Activated CD4-positive, alpha-beta T cell treated with anti-CD3 and anti-CD28 coated beads, Interleukin-2, amount 10 ng/mL, durations not matched to agents 7 days and 5 days (primary cell): ENCODE measurements at places on chromosomes 6 and 20. TPM values are rescaled to one million over a fixed set of nuclear protein-coding genes. Genes with fewer than 3 reads are reported as not detected.

- no peak for DNase-seq
- peaks cover 4% of the 10 kb centered on the region for H3K4me1 ChIP-seq
- H3K36me3 ChIP-seq: no peaks in the 10 kb centered on the region
- H3K27ac ChIP-seq: no peak overlapping the region
- no peak overlapping the region for H3K4me3 ChIP-seq
These were observed 182.5 kb upstream of the PDE10A start for GRCh38 chr6:165845493-165845892.

The SIM1 gene
- total RNA-seq: not detected

GRCh38 chr6:109308018-109308492 is 74.2 kb downstream of the CD164 start:
- peaks cover 3% of the 10 kb centered on the region for H3K36me3 ChIP-seq
- no peak overlapping the region for H3K4me3 ChIP-seq
- peaks cover 2% of the 10 kb centered on the region for H3K27me3 ChIP-seq
- DNase-seq: no peak
- H3K27ac ChIP-seq: no peak overlapping the region
- H3K4me1 ChIP-seq: peaks cover 13% of the 10 kb centered on the region

- H3K27me3 ChIP-seq: peaks cover 9% of the 10 kb centered on the region
- no peaks in the 10 kb centered on the region for H3K36me3 ChIP-seq
- H3K27ac ChIP-seq: no peak overlapping the region
These were observed 12.1 kb upstream of the SERINC3 start for GRCh38 chr20:44533928-44534327.

GRCh38 chr6:168469521-168469920 is 28.5 kb downstream of the SMOC2 start:
- H3K27ac ChIP-seq: no peak overlapping the region
- H3K36me3 ChIP-seq: no peaks in the 10 kb centered on the region
- H3K27me3 ChIP-seq: no peaks in the 10 kb centered on the region

GRCh38 chr6:27839626-27840475 is 72.3 kb downstream of the OR2B2 start:
- peaks cover 23% of the 10 kb centered on the region for H3K4me1 ChIP-seq
- H3K4me3 ChIP-seq: no peak overlapping the region
- no peaks in the 10 kb centered on the region for H3K27me3 ChIP-seq
- H3K36me3 ChIP-seq: peaks cover 17% of the 10 kb centered on the region
- peak; percentile 56 for DNase-seq

- no peaks in the 10 kb centered on the region for H3K4me1 ChIP-seq
- DNase-seq: no peak
- H3K36me3 ChIP-seq: no peaks in the 10 kb centered on the region
- no peak overlapping the region for H3K27ac ChIP-seq
- H3K27me3 ChIP-seq: no peaks in the 10 kb centered on the region
These were observed 115.3 kb downstream of the SYNDIG1 start for GRCh38 chr20:24584538-24585356.

GRCh38 chr6:39430446-39430845 is 107.9 kb upstream of the KCNK16 start:
- no peak overlapping the region for H3K27ac ChIP-seq
- no peak for DNase-seq
- H3K4me3 ChIP-seq: no peak overlapping the region
- H3K36me3 ChIP-seq: no peaks in the 10 kb centered on the region
- H3K27me3 ChIP-seq: peaks cover 7% of the 10 kb centered on the region

DNA sequence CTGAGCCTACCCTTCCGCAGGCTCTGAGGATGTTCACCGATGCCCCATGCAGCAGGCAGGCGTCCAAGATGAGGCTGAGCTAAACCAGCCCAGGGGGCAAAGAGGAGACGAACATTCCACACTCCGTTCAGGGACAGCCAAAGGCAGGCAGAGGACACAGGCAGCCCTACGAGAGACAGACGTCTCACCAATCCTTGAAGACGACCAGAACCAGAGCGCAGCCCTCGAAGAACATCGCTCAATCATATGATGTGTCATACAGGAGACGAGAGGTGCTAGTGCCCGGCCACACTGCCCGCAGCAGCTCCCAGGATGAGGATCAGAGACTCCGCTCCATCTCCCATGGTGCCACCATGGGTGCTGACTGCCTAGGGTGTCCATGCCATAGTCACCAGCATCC is 35.6 kb upstream of the TMEM181 start:
- no peak for DNase-seq
- peaks cover 2% of the 10 kb centered on the region for H3K4me1 ChIP-seq
- peaks cover 55% of the 10 kb centered on the region for H3K27me3 ChIP-seq
- no peak overlapping the region for H3K27ac ChIP-seq

DNA sequence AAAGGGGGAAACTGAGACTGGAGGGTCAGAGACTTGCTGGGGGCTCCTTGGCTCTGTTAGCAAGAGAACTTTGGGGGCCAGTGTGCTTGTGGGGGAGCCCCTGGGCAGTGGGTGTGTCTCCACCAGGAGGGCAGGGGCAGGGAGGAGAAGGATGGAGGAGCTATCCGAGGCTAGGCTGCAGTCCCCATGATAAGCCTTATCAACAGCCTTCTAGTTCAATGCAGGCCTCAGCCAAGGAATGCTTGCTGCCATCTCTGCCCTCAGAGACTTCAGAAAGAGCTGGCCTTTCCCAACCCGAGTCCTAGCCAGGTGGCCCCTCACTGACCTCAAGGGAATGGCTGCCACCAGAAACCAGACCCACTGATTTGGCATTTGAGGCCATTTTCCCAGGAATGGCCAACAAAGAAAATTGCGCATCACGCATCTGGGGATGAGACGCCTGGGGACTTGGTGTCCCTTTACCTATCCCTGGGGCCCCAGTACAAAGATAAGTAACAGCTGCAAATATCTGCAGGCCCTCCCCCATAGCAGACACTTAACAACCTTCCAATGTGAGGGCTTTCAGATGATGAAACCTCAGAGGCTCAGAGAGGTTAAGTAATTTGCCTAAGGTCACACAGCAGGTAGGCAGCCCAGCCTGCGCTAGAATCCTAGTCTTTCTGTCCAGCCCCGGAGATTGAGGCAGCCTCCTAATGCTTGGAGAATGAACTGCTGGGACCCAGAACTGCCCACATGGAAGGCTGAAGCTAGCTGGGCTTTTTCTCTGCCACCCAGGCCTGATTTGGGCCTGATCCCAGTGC is 4.9 kb downstream of the TGM2 start:
- H3K4me3 ChIP-seq: no peak overlapping the region
- peaks cover 2% of the 10 kb centered on the region for H3K4me1 ChIP-seq
- H3K27me3 ChIP-seq: peaks cover 13% of the 10 kb centered on the region
- no peaks in the 10 kb centered on the region for H3K36me3 ChIP-seq
- H3K27ac ChIP-seq: no peak overlapping the region

The CSNK2A1 gene
- 133 TPM for total RNA-seq
